Stimulated activated CD8-positive, alpha-beta memory T cell treated with anti-CD3 and anti-CD28 coated beads, Interleukin-12 subunit alpha, Interleukin-12 subunit beta, amount 100 ng/mL, for 4 hours (primary cell): ENCODE measurements at places on chromosomes 3 and 15.

- no peak for DNase-seq
Observed at GRCh38 chr3:192899540-192899982, 18.1 kb downstream of the MB21D2 start.

DNA sequence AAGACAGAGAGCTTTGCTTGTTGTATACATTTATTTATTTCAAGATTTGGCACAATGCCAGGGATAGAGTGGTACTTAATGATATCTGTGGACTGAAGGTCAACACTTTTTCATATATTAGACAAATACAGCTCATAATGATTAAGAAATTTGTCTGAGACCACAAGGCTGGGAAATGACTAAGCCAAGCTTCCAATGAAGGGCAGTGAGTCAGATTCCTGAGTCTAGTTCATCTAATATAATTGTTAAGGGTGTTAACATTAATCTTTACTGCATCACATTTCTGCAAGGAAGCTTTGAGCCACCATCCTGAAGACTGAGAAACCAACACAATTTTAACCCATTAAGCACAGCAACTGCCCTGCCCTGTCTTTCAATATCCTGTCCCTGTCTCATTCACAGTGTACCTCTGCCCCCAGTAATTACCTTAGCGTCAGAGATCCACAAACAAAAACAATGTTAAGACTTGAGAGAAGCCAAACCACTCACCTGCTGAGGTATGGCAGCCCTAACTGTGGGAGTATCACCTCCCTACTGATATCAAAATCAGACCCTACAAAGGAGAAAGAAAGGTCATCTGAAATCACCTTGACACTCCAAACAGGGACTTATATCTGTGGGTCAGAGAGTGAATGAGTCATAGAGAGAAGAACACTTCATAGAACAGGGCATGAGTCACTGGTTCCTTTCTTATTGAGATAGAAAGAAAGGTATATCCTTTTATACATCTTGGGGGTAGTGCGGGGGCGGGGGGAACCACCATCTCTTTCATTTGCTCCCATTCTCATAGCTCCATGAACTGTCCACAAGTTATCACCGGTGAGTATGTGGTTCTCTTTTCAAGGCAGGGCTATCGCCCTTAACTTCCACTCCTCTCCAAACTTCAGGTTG, 74.7 kb downstream of the MAGI1 start:
- no peak for DNase-seq

- DNase-seq = no peak
Observed at GRCh38 chr3:48402281-48402732, 27.6 kb downstream of the PLXNB1 start.

- no peak for DNase-seq
Observed at GRCh38 chr3:41290736-41291135, 91.4 kb downstream of the CTNNB1 start.

- DNase-seq = no peak
Observed at GRCh38 chr15:94110476-94111130, 120.8 kb upstream of the MCTP2 start.
